Activated CD8-positive, alpha-beta memory T cell treated with anti-CD3 and anti-CD28 coated beads, Interleukin-2, amount 50 U/mL, for 4 hours (primary cell): ENCODE measurements at places on chromosomes 6 and 20.

DNA sequence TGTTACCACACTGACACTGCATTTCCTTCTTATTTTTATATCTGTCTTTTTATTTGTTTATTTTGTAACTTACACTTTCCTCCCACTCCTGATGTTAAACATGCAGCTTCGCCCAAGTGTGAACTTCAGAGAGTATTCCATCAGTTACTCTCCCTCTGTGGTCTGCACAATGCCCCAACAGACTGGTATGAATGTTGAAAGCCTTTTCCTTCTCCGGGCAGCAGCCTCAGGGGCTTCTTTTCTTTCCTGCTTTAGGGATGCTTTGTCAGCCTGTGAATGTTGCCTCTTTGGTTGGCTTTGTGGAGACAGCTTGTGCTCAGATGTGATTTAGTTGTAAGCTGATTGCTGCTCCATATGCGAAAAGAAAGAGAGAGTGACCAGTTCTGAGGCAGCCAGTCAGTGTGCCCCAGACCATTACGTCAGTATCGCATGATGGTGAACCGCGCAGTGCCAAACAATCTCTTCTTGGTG is 44.0 kb downstream of the SMPDL3A start:
- no peak for DNase-seq

DNA sequence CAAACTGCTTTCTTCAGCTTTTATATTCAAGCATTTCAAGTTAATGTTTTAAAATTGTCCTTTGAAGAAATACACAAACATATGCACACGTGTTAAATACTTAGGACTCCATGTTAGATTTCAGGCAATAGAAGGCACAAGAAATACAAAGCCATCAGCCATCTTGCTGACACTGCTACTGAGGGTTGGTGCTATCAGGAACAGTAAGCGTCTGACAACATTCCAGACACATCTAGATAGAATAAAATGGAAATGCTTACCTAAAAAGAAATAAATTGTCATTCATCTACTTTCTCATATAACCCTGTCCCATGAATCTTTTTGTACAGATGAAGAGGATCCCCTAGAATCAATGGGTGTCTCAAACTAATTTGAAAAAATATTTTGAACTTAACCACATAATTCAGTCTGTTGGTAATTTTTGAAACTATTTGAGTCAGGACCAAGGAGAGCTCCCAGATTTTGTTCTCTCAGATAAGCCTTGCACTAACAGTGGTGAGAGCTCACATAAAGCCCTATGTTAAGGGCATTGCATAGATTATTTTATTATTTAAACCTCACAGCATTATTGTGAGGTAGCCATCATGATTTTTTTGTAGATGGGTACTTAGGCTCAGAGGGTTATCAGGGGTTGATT is 631.1 kb upstream of the POU3F2 start:
- no peak for DNase-seq

DNA sequence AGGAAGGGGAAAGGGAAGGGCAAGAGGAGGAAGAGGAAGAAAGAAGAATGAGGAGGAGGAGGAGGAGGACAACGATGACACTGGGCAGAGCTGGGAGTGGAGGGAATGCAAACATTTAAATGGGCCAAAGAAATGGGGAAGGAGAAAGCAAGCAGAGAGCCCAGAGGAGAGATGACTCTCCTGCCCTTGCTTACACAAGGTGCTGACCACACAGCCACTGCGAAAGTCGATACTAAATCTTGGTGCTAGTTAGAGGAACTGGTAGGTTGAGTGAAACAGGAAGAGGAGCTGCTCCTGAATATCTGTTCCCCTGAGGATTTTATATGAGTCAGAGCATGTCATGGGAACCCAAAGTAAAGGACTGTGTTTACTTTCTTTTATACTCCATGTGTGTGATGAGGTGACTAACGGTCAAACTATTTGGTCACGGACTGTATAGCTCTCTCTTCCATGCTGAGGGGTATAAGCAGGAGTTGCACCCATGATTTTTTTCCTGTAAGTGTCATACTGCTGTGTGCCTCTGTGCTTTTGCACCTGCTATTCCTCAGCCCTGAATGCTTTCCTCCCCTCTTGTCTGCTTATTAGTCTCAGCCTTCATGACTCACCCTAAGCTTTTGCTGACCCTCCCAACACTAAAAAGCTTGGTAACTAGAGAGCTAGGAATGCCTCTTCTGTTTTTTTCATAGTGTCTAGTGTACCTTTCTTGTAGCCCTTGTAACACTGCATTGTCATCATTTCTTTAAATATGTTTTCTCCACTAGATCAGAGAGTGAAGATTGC is 9.5 kb upstream of the PAQR8 start:
- no peak for DNase-seq

- no peak for DNase-seq
Measured at GRCh38 chr20:45445805-45446562, 23.6 kb upstream of the WFDC2 start.

DNA sequence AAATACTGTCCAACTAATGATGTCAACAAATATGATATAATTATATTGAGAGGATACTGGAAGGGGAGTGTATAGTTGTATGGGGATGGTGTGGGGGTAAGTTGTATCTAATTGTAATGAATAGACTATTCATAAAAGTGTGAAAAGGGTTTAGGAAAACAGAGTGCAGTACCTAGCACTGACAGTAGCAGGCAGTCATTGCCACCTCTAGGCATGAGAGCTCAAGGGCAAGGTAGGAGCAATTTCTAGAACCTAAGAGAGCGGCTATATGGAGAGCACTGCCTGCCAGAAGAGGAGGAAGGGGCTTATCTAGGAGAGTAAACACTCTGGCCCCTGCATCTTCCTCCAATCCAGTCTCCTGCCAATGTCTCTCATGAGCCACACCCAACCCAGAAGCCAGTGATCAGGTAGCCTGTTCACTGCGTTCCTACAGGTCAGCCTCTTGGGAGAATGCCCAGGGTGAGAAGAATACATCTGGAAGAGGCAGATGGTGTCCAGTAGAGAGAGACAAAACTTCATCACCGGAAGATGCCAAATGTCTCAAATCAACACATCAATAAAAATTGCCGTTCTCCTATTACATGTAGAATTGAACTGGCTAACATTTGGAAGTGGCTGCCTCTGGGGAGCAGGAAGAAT is 200.0 kb downstream of the LY86 start:
- no peak for DNase-seq

GRCh38 chr6:107205058-107205998 is 90.0 kb upstream of the BEND3 start:
- no peak for DNase-seq

GRCh38 chr6:77017537-77017936 is 445.8 kb downstream of the HTR1B start:
- DNase-seq: no peak

- no peak for DNase-seq
Measured at GRCh38 chr6:6826095-6826901, 237.8 kb downstream of the LY86 start.

- no peak for DNase-seq
Measured at GRCh38 chr20:1533059-1533458, 24.4 kb downstream of the SIRPD start.

GRCh38 chr6:143727035-143727434 is 49.3 kb downstream of the PHACTR2 start:
- no peak for DNase-seq

DNA sequence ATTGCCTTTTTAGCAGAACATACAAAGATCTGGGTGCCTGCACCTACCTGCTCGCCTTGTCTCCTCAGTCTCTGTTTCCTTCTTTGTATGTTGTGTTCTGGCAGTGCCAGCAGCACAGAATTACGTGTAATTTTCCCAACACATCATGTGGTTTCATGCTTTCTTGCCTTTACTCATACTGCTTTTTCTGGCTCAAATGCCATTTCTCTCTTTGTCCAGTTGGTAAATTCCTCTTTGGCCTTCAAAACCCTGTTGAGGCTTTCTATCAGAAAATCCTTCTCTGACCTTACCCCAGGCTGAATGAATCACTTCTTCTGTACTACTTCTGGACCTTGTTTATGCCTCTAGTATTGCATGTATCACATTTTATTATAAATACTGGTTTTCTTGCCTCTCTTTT is 31.8 kb downstream of the L3MBTL3 start:
- DNase-seq: no peak

DNA sequence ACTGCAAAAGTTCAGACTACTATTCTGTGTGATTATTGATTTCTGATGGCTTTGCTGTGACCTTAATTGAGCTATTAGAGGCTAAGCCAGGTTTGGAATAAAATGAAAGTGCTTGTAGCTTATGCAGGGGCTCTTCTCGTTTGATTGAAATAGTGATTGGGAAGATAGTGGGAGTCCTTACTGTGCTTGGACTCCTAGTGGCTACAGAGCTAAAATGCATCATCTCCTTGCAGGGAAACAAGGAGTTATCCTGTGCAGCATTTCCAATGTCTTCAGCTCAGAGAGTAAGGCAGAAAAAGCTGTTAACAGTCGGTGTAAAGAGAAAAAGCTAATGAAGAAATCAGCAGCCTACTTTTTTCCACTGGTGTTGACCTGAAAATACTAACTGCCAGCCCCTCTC is 173.5 kb downstream of the SLC35F1 start:
- no peak for DNase-seq

DNA sequence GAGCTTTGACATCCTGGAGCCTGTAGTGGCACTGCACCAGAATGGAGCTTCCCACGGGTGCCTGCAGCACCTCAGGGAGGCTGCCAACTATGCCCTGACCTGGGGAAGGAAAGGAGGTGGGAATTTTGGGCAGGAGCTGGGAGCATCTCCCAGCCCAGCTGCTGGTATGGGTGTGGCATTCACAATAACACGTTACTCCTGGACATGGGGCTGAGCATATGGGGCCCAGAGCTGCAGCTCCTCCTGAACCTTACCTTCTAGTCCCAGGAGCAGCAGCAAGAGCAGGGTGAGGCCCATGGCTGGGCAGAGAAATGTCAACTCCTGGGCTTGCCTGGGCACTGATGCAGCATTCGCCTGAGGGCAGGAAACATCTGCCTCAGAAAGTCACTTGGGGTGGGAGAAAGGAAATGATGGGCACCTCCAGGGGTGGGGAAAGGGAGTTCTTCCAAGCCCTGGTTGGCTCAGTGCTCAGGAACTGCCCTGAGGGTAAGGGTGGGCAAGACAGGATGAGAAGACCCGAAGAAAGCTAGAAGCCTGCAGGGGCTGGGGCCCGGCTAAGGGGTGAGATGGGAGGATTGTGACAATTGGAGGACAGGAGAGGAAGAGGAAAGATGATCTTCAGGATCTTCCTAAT is at the start of gene TREML1:
TREML1 (minus strand) TSS at position 356 of the 634 bp plus-strand sequence; CDS start at position 297, 59 bp downstream.
- no peak for DNase-seq

- no peak for DNase-seq
Measured at GRCh38 chr20:2851086-2851485, 10.5 kb downstream of the VPS16 start.

GRCh38 chr6:17621003-17621402 is 20.9 kb downstream of the FAM8A1 start:
- DNase-seq: no peak

DNA sequence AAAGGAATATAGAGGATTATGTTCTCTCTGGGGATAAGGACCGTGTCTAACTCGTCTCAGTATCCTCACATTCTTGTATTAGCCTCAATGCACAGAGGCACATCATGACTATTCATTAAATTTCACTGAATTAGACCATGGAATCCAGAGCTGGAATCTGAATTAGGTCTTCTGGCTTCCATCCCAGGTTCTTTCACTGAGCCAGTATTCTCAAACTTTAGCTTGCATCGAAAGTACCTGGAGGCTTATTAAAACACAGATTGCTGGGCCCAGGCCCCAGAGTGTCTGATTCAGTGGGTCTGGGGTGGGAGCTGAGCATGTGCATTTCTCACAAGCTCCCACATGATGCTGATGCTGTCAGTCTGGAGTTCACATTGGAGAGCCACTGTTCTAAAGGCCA is 142.0 kb downstream of the UST start:
- no peak for DNase-seq

DNA sequence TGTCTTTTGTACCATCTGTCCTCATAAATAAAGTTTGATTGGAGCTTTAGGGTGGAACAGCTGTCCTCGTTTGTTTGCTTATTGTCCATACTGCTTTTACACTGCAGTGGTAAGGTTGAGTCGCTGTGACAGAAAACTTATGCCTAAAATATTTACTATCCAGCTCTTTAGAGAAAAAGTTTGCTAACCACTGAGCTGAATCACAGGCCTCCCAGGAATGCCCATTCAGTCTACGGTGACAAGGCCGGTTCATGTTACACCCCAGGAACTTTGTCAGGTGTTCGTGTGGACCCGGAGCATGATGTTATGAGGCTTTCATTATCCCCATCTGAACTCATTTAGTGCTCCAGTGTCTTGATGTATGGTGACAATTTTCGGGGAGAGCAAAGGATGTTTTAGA is 401.1 kb downstream of the SAMD5 start:
- no peak for DNase-seq

GRCh38 chr20:57043091-57043490 is 223.3 kb downstream of the BMP7 start:
- DNase-seq: no peak

DNA sequence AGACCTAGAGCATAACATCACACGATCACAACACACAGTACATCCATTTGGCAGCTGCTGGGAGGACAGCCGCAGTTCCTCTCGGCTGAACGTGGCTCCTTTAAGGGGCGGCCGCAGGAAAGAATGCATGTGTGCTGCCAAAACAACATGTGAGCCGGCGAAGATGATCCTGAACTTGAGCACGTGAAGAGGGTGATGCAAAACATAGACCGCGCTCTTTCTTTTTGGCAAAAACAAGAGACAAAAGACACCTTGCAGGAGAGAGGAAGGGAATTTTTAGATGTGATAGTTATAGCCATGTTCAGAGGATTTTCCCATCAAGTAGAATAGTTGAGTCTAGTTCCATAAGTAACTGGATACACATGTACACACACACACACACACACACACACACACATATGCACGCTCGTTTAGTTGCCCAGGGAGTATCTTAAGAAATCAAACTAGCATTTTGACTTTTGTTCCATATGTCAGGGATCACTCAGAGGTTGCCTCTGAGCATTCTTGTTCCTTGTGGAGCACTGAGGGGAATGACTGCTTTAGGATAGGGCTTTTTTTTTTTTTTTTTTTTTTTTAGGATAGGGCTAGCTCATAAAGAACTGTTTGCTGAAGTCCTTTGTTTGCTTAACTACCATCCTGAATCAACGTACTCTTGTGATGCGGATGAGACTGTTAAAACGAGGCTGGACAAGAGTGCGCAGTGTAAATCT is 21.7 kb upstream of the RANBP9 start:
- no peak for DNase-seq

DNA sequence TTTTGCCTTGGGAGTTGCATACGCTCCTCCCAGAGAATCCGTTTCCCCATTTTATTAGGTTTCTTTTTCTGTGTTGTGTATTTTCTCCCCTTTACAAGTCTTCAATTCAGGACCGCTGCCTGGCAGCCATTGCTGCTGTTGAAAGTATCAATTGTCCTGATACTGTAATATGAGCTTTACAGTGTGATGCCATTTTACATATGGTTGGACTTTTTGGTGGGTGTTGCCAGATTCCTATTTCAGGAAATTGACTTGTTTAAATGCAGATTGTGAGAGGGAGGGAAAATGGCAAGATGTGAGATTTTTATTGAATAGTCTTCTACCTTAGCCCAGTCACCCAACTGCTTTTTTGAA is 1.2 kb downstream of the PANK2 start:
- no peak for DNase-seq
